Activated CD4-positive, CD25-positive, alpha-beta regulatory T cell (primary cell): ENCODE measurements at places on chromosomes 1 and 21.

GRCh38 chr1:171988243-171988885, 147.1 kb downstream of the DNM3 start:
- DNase-seq, result no peak

DNA sequence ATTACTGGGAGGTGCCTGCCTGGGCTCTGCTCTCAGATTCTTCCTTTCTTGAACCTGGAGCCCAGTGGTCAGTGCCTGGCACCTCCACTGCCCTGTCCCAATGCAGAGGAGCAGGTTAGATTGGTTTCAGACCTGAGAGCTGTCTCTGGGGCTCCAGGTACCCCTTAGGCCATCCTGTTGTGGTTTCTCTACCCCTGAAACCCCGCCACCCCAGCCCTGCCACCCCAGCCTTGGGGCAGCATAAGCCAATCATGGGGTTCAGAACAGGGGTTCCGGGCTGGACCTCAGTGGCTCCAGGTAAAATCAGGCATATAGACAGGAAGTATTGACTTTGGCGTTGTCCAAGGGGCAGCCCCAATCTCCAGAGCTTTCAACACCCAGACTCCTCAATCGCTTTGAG, 3.2 kb upstream of the SLC6A9 start:
- DNase-seq, result no peak

GRCh38 chr1:187942986-187943385, 1114.2 kb downstream of the PLA2G4A start:
- no peak for DNase-seq

- DNase-seq, result no peak
These were observed 172.9 kb upstream of the HOOK1 start for GRCh38 chr1:59641836-59642235.

- DNase-seq, result no peak
These were observed 7.0 kb upstream of the P3R3URF start for GRCh38 chr1:46183079-46183847.

DNA sequence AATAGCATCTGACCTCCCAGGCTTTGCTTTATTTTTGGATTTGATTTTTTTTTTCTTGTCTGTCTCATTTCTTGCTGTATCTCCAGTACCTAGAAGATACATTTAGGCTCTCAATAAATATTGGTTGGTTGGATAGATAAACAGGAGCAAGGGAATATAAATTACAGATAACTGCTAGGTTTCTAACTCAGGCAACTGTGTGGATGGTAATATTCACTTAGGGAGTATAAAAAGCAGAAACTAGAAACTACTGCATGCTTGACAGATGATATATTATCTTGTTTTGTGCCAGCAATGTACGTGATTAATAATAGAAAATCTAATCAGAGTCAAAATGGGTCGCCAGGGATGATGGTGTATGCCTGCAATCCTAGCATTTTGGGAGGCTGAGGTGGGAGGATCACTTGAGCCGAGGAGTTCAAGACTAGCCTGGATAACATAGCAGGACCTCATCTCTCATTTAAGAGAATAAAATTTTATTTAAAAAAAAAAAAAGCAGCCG, 31.0 kb upstream of the TARS2 start:
- DNase-seq, result no peak

DNA sequence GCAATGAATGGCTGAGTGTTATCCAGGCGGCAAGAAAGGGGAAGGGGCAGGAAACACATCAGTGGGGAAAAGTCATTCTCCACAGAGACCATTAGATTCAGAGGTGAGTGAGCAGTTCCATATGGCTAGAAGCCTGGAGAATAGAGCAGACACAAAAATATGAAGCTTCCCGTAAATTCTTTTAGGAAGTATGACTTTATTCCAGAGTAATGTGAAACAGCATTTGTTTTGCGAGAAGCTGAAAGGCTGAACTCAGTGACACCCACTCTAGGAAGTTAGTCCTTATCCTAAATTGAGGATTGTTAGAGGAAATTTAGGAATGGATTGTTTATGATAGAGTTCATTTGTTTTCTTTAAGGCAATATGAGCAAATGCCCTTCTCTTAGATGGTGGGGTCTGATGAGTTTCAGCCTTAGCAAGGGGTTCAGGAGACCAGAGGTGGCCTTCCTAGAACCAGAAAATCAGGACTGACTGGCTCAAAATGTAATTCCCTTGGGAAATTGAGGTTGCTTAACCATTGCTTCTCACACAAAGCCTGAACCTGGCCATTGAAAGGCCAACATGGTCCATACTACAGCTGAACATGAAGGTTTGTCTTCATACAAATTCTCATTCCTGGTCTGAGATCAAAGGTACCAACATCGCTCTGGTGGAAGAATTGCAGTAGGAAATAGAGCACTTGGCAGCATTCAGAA, 167.5 kb downstream of the TPR start:
- no peak for DNase-seq

GRCh38 chr1:206714331-206715058, 29.8 kb downstream of the MAPKAPK2 start:
- DNase-seq, result no peak

DNA sequence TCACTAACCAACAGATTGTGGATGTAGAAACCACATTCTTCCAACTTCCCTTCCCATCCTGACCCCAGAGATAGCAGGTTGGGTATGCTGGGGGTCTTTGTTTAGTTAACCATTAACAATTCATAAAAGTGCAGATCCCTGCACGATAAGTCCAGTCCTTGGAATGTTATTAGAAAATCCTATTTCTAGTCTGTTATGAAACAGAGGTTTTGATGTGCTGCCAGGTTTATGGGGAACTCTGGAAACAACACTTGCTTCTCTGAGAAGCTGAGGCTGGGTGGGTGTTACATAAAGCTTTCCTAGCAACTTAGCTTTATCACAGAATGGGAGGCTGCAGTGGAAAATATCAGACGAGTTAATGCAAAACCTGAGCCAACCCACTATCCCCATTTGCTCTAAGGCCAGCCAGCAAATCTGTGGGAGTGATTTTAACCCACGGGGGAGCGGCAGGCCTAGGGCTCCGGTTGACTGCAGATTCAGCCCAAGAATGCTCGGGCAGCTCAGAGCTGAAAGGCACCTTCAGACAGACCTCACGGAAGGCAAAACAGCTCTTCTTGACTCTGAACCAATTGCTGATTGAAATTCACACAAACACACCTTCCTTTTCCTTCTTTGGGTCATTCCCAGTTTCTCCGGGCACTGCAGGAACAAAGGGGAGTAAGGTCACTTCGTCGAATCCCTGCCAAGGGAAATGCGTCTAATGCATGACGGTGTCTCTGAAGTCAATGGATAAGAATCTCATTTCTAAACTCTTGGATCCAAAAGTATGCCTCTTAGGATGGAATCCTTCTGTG, 111.7 kb upstream of the IRF2BP2 start:
- no peak for DNase-seq
